ENCODE measurements at places on chromosomes 6 and 20.

GRCh38 chr6:129251669-129252376, 368.9 kb downstream of the LAMA2 start:
- DNase-seq: peak; percentile 76

- DNase-seq: no peak
These were observed 98.2 kb downstream of the BCAS1 start for GRCh38 chr20:53972179-53972578.

- no peak for DNase-seq
These were observed 8.5 kb upstream of the SIM1 start for GRCh38 chr6:100473182-100473581.

- no peak for DNase-seq
These were observed 91.3 kb downstream of the ADGRB3 start for GRCh38 chr6:68726337-68726736.

DNA sequence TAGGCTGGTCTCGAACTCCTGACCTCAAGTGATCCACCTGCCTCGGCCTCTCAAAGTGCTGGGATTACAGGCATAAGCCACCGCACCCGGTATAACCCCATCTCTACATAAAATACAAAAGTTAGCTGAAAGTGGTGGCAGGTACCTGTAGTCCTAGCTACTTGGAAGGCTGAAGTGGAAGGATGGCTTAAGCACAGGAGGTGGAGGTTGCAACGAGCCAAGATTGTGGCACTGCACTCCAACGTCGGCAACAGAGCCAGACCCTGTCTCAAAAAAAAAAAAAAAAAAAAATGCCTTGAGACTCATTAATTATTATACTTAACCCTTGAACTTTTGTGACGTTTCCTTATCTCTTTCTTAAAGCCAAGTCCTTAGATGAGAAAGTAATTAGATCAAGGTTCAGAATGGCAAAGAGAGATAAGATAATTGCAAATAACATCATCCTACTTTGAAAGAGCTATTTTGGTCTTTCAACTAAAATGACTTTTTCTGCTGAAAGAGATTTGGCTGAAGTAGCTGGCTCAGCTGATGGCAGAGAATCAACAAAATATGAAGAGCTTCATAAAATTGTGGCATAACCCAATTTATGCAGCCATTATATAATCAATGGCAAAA, 4.7 kb upstream of the SHLD1 start:
- DNase-seq: no peak

GRCh38 chr6:49664817-49665216, 28.2 kb upstream of the RHAG start:
- DNase-seq: no peak

- DNase-seq: peak; percentile 30
These were observed 1.5 kb downstream of the SERPINB1 start for GRCh38 chr6:2839982-2840748.

DNA sequence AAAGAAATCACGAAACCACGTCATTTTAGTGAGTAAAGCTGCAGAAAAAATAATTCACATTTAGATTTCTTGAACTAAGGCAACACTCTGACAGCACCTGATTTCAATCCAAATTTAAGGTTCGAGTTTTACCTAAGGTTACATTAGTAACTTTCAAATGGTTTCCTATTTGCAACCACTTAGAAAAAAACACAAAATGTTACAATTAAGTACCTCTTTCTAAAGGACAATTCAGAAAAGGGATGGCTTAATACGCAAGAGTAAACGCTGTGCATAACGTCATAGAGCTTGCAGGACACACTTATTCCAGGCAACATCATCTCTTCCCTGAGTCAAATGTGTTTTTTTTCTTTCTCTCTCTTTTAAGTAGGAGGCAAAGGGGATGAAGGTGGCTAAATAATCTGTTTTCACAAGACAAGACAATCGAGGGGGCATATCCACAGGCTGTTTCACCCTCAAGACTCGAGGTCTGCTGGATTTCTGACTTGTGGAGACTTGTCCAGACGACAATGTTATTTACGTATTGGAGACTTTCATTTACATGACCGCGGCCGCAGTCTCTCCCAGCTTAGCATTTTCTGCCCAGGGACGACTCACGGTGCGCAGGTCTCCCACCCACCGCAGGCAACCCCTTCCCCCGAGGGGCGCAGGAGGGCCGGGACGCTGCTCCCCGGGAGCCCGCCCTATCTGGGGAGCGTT, 86.0 kb downstream of the SESN1 start:
- DNase-seq: peak; percentile 52

GRCh38 chr6:116945809-116946208, 68.8 kb downstream of the RFX6 start:
- peak; percentile 26 for DNase-seq

- no peak for DNase-seq
These were observed 523.6 kb upstream of the EYS start for GRCh38 chr6:66230591-66230990.

- no peak for DNase-seq
These were observed 82.9 kb upstream of the ATXN1 start for GRCh38 chr6:16844183-16844582.

DNA sequence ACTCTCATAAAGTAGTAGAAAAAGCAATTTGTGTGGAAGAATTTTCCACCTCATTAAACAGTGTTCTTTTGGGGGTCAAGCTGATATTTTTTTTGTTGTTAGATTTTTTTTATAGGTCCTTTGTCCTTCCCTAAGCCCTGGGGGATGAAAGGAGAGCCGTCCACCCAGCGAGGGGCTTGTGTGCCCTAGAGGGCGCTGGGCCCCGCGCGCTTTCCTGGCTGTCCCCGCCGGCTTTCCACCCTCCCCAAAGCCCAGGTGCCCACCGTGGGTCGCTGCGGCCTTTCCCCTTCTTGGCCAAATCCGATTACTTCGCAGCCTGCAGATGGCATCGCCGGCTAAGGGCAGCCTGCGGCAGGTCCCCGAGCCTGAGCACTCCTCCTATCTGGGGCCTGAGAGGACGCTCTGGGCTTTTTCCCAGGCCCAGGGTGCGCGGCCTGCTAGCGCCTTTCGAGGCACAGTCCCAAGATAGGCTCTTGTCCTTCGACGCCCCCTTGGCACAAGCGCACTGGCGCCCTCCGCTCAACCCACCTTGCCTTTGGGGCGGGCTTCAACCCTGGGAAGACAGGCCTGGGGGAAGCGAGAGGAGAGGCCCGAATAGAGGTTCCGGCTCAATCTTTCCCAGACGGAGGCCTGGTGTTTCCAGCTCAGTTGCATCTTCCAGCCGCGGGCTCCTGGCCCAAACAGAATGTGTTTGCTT, 33.6 kb downstream of the TFAP2A start:
- no peak for DNase-seq

DNA sequence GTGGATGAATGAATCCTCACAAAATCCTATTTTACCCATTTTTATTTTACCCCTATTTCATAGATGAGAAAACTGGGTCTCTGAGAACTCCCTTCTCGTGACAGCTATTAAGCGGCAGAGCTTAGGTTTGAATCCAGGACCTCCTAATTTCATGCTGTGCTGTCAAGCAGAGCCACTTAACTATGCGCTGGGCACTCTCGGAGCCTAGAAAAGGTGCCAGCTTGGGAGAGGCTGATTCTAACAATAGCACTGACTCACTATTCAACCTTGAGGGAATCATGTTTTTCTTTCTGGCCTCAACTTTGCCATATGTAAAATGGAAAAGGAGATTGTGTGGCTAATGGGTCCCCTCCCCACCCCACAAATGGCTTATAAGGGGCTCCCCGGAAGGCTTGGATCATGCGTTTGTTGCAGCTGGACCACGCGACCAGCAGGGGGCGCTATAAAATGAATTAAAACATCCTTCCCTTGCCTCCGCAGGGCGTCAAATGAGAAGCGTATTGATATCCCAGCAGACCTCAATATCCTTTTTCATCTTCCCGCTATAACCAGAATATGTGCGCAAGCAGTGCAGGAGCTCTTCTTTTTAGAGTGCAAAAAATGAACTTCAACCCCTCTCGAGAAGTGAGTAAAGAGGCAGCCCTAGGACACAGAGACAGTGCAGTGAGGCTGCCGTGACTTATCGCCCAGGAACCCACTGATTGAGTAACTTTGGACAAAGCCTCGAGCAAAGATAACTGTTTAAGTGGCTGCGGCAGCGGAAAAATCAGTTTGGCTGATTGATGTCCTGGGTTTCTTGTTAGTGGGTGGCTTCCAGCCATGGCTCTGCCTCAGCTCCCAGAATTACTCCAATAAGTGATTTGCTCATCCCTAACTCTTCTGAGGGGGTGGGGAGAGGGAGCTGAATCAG, 12.8 kb upstream of the PDYN start:
- DNase-seq: peak; percentile 94

GRCh38 chr20:64211874-64212658, 43.5 kb upstream of the PCMTD2 start:
- DNase-seq: peak; percentile 36

DNA sequence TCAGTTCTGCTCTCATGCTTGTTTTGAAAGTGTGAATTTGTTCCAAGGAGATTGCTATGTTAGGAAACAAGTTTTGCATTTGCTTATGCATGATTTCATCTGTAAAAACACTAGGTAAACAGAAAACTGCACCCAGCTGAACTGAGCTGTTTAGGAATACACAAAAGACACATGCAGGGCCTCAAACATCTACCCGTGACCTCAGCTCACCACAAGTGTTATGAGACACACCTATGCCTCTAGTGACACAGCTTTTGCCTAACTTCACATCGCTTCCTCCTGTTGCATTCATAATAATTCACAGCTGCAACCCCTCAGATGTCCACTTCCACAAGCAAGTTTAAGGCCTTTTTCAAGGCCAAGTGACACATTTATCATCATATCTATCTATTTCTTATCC, 98.0 kb upstream of the SLC24A3 start:
- no peak for DNase-seq

DNA sequence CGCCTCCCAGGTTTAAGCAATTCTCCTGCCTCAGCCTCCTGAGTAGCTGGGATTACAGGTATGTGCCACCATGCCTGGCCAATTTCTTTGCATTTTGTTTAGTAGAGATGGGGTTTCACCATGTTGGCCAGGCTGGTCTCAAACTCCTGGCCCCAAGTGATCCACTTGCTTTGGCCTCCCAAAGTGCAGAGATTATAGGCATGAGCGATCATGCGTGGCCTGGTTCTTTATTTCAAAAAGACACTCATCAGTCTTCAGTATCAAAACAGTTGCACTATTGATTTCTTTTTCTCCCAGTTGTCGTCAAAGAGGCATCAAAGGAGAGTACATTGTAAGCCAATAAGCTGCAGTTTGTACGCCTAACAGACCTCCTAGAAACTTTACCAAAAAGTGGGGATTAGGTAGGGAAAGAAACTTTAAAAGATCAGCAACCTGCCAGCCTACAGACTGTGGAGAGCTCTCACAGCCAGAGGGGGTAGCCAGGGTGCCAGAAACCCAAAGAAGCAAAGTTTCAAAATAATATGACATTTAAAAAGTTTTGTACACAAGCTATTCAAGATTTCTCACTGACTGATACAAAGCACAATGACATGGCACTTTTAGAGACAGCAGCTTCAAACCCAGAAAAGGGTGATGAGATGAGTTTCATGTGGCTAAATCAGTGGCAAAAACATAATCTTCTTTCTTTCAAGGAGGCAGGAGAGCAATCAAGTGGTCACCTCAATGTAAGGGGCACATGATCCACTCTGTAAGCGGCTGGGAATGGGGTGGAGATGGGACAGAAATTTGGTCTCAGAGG, 83.0 kb upstream of the RALY start:
- no peak for DNase-seq

DNA sequence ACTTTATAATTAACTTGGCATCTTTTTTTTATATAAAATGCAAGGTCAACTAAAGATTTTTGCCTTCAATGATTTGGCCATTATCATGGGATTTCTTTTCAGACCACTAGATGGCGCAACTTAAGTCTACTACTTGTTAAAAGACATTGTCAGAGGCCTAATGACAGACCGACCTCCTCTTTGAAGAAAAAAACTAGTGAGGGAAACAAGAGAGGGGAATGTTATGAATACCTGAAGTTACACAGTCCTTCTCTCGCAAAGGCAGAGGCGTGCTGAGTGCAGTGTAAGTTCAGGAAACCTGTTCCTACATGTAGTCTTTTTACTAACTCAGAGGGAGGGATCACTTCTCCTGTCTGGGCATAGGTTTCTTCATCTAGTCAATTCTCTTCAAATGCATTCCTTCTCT, 9.3 kb downstream of the TRAPPC3L start:
- peak; percentile 68 for DNase-seq

GRCh38 chr20:20448881-20449280, 81.0 kb downstream of the INSM1 start:
- DNase-seq: no peak

DNA sequence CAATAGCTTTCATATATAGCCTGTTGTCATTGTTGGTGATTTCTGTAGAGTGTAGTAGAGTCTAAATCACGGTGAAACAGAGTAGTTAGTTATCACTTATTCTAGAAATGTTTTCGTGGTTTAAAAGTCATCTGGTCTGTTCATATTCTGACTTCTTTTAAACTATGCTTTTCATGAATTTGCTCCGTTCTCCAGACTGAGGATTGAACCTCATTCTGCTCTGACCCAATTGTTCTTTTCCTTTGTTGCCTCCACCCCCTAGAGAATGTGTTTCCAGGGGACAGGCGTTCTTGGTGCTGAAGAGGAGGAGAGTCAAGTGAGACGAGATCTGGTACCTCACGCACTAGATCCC, 748 bp upstream of the ZNF292 start:
- no peak for DNase-seq

DNA sequence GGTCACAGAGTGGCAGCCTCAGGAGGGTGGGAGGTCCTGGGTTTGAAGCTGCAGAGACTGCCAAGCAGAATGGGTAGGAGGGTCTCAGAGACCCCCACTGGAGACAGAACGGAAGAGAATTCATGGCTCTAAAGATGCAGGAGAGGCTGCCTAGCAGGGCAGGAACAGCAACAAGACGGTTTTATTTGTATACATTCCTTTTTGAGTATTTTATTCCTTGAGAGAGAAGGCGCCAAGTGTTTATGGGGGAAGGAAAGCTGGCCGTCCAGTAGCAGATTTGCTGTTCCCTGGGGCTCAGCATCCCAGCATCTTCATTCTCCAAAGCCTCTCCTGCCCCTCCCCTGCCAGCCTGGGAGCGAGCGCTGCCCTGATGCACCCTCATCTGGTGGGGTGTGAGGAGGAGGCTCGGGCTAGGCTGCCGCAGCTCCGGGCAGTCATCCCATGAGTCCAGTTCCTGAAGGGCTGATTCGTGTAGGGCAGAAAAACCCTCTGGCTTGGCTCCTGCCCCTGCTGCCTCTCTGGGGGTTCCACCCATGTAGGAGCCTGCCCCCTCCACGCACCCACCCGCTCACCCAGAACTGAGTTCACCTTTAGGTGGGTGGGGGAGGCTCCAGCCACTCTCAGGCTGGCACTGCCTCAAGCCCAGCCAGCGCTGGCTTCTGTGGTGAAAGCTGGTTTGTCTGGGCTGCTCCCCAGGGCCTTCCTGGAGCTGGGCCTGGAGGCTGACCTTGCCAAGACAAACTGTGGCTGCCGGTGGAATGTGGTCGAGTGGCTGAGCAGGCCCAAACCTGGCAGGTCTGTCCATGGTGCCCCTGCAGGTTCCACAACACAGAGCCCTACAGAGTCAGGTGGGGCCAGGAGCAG, 32.4 kb downstream of the CPXM1 start:
- DNase-seq: no peak

DNA sequence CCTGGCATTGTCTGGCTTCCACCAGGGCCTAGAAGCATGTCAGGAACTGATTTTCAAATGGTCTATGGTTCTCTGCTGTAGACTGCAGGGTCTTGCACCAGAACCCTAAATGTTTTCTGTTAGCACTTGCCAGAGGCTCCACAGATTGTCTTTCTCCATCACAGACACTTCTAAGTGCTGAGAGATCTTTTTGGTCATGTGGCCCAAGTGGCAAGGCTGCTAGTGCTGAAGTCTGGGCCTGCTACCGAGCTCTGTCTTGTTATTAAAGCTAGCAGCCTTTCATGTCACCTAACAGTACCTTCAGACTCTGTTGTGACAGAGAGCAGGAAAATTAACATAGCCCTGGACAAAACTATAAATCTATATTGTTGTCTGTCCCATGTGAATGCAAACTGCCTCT, 120.7 kb upstream of the BACH2 start:
- DNase-seq: no peak

GRCh38 chr20:63435552-63435951, 36.9 kb downstream of the KCNQ2 start:
- no peak for DNase-seq
